ENCODE measurements at places on chromosomes 12 and 14. TPM values are rescaled to one million over a fixed set of nuclear protein-coding genes. Genes with fewer than 3 reads are reported as not detected.
A peak's percentile ranks its signal among the peaks of the same experiment; 100 is the strongest.

GRCh38 chr12:51238510-51239334 lies at the start of gene DAZAP2:
Gene DAZAP2, plus strand, starts transcription at chr12:51238826. Its CDS starts 82 bp downstream, at chr12:51238908.
- peak; percentile 93 for DNase-seq

GRCh38 chr12:113104953-113105510 lies 30.5 kb downstream of the RASAL1 start:
- DNase-seq, result no peak

GRCh38 chr12:104784592-104784991 lies 173.5 kb downstream of the SLC41A2 start:
- DNase-seq, result no peak

DNA sequence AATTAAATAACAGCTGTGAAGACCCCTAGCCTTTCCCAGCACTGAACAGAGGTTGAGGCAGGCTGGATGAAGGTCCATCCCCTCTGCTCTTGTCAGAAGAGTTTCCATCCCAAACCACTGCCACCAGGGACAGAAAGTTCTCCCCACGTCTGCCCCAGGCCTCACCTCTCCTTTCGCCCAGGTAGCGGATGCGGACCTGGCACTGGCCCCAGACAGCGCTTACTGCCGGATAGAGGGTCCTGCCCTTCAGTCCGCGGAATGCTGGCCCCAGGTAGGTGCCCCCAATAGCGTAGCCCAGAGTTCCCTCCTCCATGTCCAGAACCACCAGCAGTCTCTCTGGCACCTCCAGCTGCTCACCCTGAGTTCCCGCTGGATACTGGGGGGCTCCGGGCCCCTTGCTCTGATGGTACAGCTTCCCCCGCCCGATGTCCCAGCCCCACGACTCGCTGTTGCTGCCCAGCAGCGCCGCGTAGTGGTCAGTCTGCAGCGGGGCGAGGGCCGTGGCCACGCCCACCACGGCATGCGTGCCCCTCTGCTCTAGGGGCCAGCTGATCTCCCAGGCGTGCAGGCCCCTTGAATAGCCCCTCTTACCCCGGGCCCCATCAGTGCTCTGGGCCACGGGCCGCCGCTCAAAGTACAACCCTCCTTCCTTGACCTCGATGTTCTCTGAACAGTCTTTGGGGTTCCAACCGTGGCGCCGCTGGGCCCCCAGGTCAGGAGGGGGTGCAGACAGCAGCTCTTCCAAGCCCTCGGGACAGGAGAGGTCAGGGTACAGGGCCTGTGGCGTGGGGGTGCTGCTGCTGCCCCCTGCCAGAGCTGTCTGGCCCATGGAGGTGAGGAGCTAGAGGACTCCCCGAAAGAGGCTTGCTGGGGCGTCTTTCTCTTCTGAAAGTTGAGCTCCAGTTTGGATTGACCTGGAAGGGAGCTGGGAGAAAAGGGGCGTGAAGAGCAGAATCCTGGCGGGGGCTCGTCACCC lies 742 bp downstream of the SPSB2 start:
- peak; percentile 76 for DNase-seq

GRCh38 chr14:70245026-70245425 lies 56.3 kb upstream of the SLC8A3 start:
- DNase-seq, result no peak

GRCh38 chr12:87796961-87797516 lies 232.2 kb downstream of the C12orf50 start:
- DNase-seq, result no peak

- DNase-seq, result no peak
Measured at GRCh38 chr14:35333264-35333730, 41.1 kb downstream of the PSMA6 start.

DNA sequence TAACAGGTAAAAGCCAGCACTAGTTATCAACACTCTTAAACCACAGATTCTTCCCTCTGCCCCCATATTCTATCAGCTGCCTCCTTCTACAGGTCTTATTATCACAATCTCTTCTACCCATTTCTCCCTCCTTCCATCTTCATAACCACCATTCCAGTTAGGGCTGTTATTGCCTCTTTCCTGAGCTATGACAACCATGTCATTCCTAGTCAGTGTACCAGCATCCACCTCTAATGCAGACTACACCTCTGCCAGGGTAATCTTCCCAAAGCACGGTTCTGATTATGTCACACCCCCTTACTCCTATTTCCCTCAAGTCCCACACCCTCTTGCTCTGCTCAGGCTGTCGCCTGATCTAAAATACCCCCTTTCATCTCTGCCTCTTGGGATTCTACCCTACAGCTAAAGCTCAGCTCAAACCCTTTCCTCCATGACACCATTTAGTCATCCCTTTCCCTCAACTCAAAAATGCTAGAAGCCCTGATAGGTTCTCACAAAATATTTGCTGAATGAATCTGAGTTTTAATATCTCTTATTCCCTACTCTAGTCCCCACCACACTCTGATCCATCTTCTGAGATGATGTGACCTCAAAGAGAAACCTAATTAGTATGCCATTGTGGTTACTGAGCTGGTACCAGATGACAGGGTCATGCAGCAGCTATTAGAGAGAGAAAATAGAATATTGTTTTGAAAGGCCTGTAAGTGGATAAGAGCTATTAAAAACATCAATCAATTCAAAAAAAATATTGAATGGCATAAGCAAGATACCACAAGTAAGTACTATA lies 11.7 kb downstream of the RACGAP1 start:
- DNase-seq, result no peak

- no peak for DNase-seq
Measured at GRCh38 chr12:70936203-70936813, 15.8 kb upstream of the PTPRR start.

GRCh38 chr14:96217376-96217913 lies 12.8 kb downstream of the BDKRB2 start:
- no peak for DNase-seq

GRCh38 chr14:39435241-39435640 lies 3.0 kb upstream of the FBXO33 start:
- no peak for DNase-seq

GRCh38 chr12:6607751-6608591 lies 792 bp upstream of the CHD4 start:
- no peak for DNase-seq

- no peak for DNase-seq
Measured at GRCh38 chr12:46209170-46209569, 59.7 kb downstream of the SLC38A1 start.

DNA sequence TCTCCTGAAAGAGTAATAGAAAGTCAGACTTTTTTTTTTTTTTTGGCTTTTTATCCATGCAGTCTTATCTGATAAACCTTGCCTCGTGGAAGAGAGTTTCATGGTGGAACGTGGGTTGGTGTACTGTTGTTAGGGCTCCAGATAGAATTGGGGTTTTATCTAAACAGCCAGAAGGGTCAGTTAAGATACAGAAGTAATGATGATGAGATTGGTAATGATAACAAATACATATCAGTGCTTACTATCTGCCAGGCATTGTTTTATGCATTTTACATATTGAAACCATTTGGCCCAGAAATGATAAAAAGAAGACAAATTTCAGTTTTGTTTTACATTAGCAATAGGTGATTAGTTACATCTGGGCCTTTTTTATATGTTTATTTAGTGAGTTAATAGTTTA lies 372.8 kb upstream of the PRICKLE1 start:
- DNase-seq, result no peak

GRCh38 chr12:77163074-77164038 lies 98.0 kb upstream of the E2F7 start:
- no peak for DNase-seq

GRCh38 chr12:120620624-120621023 lies 19.8 kb upstream of the CABP1 start:
- no peak for DNase-seq

DNA sequence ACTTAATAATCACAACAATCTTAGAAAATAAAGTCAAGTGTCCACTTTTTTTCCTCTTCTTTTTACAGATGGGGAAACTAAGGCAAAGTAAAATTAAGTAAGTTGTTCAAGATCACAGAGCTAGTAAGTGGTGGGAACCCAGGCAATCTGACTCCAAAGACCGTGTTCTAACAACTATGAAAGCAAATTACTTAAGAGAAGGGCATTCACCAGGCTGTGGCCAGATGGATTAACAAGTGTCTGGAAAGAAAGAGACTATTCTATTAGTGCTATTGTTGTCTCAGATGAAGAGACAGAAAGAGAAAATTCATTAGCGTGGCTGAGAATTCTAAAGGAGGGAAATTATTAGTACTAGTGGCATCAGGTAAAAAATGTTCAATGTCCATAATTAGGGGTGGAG lies 48.5 kb downstream of the FGD6 start:
- DNase-seq, result no peak

DNA sequence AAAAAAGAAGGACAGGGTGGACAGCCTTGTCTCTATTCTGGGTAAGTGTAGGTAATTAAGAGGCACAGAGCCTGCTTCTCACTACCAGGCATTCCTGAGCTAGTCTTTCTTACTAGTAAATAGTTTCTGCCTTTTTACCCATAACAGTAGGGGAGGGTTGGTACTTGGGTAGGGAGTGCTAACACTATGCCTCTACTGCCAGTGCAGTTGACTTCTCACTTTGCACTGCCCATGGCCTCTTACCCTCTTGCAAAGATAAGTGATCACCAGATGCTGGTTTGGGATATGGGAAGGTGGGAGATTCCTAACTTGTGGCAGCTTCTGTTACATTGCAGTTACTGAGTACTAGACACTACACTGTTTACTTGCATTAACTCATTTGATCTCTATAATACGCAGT lies 11.6 kb downstream of the AHSA1 start:
- no peak for DNase-seq

DNA sequence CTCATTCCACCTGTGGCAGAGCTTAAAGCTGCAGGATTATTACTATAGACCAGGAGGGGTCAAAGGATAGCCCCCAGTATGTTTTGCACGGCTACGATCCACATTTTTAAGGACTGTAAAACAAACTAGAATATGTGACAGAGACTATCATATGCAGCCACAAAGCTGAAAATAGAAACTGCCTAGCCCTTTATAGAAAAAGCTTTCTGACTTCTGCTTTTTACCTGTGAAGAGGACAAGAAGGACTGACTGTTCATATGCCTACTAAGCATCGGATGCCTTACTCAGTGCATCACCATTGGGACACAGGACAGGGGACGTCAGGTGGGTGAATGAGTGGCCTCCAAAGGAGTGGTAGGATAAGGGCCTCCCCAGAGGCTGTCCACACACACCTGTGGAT lies 29.8 kb downstream of the SPTB start:
- no peak for DNase-seq

GRCh38 chr12:64820593-64820992 lies 3.9 kb upstream of the TBC1D30 start:
- DNase-seq, result no peak

GRCh38 chr12:77760271-77761025 lies 70.2 kb upstream of the NAV3 start:
- DNase-seq, result no peak

DNA sequence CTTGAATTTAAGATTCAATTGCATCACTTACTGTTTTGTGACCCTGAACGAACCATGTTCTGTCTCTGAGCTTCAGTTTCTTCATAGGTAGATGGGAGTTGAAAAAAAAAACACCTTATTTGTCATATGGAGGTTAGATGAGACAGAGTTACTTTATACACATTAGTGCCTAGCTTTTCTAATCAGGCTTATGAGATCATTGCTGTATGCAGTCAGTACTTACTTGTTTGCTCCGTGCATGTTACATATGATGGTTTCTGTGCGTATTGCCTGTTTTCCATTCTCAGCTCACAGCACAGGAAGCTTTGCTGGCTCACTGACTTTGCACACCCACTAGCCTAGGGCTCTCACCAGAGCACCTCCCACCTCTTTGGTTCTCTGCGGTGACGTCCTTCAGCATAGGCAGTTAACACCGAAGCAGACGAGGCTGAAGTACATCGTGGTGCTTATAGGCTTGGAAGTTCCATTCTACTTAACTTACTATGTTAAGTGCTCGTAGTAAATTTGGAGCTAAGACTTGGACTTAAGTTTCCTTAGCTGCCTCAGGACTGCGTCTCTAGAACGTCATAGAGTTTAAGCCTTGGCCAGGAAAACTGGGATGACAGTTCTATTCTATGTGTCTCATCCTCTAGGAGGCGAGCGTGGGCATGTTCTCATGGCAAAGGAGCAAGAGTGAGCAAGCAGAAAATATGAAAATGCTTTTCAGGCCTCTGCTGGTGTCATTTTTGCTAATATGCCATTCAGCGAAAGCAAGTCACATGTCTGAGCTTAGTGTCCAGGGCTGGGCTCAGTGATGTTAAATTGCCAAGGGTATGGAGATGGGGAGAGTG lies 57.3 kb downstream of the NRXN3 start:
- DNase-seq, result no peak

GRCh38 chr12:33437598-33437997 lies 2.0 kb downstream of the SYT10 start:
- no peak for DNase-seq

DNA sequence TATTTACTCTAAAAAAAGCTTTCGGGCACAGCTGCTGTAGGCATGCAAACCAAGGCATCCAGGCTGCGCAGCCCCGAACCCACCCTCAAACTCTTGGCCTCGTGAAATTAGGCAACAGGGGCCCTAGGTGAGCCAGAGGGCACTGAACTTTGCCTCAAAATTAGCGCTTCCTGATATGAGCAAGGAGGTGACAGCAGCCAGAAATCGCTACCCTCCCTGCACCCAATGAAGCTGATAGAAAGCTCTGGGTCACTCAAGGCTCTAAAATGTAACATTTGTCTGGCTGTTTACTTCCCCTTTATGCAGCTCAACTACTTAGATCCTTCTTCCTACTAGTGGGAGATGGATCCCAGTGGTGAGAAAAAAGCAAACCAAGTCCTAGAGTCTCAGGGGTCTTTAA lies 61.8 kb downstream of the PITPNM2 start:
- DNase-seq, result no peak

DNA sequence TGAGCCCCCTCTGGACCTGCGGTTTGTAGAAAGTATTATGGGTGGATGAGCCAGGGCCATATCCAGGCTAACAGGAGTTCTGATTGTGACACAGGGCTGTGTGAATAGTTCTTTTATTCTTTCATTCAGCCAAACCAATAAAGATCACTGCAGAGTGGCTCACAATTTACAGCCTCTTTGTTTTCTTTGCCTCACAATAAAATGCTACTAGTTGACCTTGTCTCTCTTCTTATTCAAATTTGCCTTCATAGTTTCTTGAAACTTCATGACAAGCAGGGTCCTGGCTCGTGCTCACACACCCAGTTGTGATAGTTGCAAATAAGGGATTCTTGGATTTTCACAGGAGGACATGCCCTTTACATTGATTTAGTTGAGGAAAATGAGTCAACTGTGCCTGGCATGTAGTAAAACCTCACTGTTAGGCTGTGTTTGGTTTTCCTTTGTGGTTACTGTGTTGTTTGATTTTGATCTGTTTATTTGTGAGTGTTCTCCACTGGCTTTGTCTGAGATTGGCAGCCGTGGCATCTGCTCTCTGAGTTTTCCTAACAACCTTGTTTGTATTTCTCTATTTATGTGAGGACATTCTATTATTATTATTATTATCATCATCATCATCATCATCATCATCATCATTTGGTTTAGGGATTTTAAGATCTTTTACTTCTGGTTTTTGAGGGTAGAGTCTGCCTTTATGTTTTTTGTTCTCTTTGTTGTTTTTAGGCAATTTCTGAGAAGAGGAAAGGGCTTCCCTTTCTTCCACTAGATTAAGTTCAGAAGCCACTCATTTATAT lies 2.7 kb upstream of the KRT6B start:
- DNase-seq, result no peak

GRCh38 chr12:19440019-19440858 lies 947 bp downstream of the AEBP2 start:
- DNase-seq, result peak; percentile 62

CEBPE gene
- total RNA-seq, result not detected

PSMC6 gene
- total RNA-seq, result 96.4 TPM

NTF3 gene
- 8.6 TPM for total RNA-seq

RNASE1 gene
- total RNA-seq, result 13.3 TPM

APOLD1 gene
- total RNA-seq, result 3.0 TPM

Data from mesothelial cell of epicardium (in vitro differentiated cells).